CD4-positive, alpha-beta T cell treated with Interleukin-17A for 1 hour (primary cell): ENCODE measurements at places on chromosomes 5 and 9.

DNA sequence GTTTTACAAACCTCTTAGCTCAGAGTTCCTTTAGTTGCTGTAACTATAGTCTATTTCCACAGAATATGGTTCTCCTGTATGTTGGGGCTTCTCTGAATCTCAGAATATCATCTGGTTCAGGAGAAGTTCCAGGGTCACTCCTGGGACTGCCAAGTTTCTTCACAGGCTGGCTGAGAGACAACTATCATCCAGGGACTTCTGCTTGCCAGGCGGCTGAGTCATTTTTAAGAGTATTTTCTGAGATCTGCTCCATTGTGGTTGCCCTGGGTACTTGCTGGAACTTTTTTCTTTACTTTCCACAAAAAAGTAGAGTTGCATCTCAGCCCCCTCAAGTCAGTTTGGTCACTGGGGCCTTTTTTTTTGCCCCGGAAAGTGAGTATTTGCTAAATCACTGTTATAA is 566.5 kb downstream of the LRRC70 start:
- no peak for DNase-seq

DNA sequence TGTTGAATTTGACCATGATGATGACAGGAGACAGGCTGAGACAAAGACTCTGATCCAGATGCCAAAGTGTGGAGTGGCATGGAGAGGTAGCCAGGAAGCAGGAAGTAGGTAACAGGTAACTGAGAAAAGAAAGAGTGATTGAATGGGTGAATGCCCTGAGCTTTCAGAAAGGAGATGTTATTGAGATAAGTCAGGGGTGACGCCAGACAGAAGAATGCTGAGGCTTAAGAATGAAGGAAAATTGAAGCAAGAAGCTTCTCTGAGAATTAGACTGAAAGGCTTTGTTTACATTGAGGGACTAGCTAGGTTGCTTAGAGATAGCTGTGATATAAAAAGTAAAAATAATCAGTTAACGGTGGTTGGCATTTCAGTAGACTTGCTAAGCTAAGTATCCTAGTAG is 165.7 kb downstream of the PSAT1 start:
- no peak for DNase-seq

- DNase-seq = no peak
Measured at GRCh38 chr9:128087262-128087661, 19.2 kb downstream of the SLC25A25 start.

DNA sequence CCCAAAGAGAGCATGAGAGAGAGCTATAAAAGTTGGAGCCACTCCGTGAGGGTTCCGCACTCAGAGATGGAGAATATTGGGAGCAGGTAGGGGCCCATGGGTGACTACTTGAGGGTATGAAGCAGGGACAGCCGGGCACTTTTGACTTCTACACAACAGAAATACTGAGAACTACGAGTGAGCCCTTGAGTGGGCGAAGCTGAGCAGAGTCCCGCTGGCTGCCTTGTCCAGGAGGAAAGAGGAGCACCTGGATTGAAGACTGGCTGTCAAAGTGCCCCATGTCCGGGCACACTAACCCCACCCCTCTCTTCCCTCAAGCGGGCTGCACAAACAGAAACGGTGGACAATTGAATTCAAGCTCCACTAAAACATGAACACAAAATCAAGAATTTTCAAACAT is 33.6 kb downstream of the FYB1 start:
- no peak for DNase-seq

GRCh38 chr9:21402386-21403251 is 6.3 kb upstream of the IFNA8 start:
- DNase-seq = no peak

DNA sequence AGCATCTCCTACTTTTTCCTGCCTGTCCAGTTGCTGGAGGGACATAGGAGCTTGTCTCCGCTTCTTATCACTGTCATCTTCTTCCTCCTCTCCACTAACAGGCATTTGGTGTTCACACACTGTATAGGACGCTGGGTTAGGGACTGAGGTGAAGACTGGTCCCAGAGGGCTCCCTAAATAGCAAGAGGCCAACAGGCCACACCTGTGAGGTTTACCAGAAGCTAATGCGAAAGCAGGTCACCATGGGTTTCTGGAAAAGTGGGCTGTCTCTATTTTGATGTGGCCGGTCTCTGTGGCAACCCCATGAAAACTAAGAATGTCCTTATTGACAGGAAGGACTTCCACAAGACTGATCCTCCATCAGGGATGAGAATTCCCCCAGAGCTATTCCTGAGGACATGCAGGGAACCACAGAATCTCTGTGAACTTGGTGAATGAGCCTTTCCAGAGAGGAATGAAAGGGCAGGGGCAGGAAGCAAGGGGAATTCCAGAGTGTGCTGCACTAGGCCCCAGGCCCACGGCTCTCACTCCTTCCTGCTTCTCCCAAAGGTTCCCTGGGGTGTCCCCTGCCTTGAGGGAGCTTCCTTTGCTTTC is 61.7 kb downstream of the DAP start:
- DNase-seq = no peak

DNA sequence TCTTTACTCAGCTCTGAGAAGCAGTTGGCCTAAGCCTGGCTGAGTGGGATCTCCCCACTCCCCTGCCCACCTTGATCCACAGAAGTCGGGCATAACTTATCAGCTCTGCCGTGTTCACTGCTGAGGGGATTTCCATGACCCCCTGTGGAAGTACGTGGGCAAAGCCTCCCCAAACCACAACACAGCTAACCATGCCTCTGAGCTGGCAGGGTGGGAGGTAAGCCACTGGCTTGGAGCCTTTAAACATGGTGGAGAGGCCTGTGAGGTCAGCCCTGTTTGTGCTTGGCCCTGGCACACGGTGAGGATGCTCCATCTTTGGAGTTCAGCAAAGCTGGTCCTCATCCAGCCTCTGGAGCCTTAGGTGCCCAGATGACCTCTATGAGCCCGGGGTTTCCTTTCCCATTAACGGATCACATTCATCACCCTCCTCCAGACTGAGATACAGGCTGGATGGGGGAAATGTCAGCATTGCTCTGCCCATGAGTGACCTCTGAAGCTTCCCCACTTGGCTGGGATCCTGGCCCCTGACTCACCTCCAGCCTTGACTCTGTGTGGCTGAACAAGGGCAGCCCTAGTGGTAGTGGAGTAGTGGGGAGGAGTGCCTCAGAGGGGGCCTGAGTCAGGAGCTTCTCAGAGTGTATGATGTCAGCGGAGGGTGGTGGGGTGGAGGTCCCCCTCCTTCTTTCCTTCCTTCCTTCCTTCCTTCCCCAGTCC is 6.2 kb downstream of the PDLIM4 start:
- DNase-seq = no peak

GRCh38 chr5:6419340-6419852 is 29.3 kb upstream of the UBE2QL1 start:
- DNase-seq = no peak

GRCh38 chr5:137632716-137633115 is 103.2 kb downstream of the KLHL3 start:
- DNase-seq = no peak

DNA sequence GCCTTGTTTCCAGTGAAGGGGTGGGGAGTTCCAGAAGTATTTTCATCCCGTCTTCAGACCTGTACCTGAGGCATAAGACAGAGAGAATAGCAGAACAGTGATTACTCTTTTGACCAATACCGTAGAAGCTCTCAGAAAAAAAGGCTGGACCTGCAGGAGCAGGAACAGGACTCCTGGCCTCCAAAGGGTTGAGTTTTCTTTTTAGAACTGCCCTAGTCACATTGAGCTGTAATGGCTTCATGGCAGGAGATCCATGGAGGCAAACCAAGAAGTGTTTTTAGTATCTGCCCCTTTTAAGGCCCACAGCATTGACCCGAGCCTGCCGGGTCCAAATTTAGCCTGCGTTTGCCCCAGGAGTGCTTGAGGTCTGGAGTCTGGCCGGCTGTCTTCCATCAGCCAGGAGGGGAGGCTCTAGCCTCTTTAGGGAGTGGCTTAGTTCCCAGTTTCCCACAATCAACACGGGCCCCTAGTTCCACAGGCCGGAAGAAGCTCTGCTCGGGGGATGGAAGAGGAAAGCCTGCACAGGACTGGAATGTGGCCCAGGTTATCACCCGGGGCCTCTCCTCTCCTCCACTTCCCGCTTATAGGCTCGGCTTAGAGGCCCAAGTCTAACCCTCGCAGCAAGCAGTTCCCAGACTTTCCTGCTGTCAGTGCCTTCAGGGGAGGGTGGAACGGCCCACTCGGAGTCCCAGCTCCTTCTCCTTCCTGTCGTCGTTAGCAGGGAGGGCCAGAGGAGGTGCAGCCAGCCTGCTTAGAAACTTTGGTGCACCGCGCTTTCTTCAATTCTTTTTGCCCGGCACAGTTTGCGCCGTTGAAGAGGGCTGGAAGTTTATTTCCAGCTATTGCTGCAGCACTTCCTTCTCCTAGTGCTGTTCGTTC is 80.7 kb downstream of the C9orf152 start:
- DNase-seq = no peak

- no peak for DNase-seq
Measured at GRCh38 chr5:14211818-14212803, 69.0 kb downstream of the TRIO start.

GRCh38 chr5:92513067-92513466 is 1068.0 kb downstream of the NR2F1-AS1 start:
- DNase-seq = no peak

- DNase-seq = peak; percentile 34
Measured at GRCh38 chr9:38432922-38433510, 8.8 kb upstream of the IGFBPL1 start.

DNA sequence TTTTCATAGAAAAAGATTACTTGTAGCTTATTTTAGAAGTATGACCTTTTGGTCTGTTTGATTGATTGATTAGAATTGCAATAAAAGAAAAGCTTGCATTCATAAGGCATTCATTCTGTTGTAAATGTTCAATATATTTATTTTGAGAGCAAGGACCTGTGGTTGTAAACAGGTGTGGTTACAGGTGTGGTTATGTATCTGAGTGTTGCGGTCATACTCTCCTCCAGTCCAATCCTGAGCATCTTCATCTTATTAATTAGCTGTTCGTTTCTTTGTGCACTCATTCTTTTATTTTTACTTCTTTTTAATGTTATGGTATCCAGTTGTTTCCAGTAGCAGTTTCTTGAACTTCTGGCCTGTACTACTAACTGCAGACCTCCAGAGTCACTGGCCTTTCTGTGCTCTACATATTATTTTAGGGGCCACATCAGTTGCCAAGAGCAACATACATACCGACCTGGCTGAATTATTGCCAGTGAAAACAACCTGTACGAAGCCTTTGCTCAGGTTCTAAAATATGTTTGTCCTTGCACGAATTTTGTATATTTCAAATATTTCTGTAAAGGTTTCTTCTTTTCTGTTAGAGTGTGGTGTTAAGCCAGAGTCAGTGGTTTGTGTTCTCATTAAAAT is 128.7 kb downstream of the CDC42SE2 start:
- DNase-seq = peak; percentile 55

DNA sequence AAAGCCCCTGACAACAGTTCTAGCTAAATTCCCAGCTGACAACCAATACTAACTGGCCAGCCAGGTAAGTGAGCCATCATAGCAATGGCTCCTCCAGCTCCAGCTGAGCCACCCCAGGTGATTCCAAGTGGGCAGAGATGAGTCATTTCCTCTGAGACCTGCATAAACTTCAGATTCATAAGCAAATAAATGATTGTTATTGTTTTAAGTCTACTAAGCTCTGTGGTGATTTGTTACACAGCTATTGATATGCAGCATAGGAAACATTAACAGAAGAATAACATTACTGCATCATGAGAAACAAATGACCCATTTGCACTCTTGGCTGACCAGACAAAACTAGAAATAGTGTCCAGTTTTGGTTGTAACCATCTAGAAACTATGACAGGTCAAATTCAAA is 60.3 kb downstream of the TTC39B start:
- DNase-seq = no peak

DNA sequence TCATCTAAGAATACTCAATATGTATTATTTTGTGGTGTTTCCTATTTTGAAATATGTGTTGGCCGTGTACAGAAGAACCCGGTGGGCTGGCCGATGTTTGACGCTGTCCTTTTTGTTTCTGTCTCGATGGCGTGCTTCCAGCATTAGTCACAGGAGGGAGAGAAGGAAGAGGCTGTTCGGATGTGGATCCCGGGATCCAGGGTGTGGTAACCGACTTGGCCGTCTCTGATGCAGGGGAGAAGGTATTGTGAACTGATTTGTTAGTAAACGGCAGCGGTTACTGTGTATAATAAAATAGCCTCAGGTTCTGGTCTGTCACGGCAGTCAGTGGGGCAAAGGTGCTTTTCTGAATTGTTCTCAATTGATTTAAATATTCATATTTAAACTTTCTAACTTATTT is 275.0 kb downstream of the ARHGEF28 start:
- DNase-seq = no peak

GRCh38 chr5:77328930-77329647 is 118.6 kb downstream of the PDE8B start:
- no peak for DNase-seq

DNA sequence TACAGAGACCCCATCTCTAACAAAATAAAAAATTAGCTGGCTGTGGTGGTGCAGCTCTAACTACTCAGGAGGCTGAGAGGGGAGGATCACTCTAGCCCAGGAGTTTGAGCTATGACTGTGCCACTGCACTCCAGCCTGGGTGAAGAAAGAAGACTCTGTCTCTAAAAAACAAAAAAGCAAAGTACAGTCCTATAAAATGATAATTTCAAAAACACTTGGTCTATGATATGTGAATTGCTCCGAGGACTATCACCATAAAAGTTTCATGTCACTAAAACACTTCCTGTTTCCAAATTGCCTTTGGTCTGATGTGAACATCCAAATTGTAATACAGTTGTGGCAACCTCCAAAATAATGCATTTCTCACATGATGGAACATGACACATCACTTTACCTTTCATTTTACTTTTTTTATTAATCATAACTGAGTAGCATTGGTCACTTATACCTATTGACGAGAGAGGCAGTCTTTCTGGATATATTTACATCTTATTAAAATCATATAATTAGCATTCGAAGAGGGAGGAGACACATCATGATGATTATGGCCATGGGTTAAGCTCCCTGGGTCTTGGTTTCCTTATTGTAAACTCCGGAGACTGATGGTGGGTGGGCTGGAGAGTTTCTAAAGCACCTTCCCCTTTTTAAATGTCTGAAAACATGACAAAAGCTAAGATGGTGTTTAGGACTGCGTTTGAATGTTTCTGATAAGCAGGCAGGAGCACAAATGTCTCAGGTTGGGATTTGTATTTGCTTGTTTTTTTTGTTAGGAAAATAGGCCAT is 25.8 kb upstream of the CD180 start:
- peak; percentile 16 for DNase-seq

DNA sequence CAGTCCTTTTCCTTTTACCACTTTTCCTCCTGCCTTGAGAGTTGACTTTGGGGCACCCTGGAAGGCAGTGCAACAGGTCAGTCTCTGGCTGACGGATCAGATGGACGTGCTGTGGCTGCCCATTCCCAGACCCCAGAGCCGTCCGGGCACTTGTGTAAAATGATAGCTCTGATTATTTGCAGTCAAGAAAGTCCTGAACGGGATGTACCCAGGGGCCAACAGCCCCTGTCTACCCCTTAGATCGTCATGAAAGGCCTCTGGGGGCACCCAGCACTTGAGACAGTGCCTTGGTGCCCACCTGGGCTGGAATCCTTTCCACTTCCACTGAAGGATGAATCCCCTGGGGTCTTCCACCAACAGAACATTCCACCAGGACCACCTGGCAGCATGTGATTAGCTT is 17.7 kb upstream of the ANGPTL2 start:
- no peak for DNase-seq
